ENCODE measurements at places on chromosomes 12 and 14. TPM values are rescaled to one million over a fixed set of nuclear protein-coding genes. Genes with fewer than 3 reads are reported as not detected.

- DNase-seq = no peak
Measured at GRCh38 chr12:55703901-55704761, 3.6 kb downstream of the ITGA7 start.

DNA sequence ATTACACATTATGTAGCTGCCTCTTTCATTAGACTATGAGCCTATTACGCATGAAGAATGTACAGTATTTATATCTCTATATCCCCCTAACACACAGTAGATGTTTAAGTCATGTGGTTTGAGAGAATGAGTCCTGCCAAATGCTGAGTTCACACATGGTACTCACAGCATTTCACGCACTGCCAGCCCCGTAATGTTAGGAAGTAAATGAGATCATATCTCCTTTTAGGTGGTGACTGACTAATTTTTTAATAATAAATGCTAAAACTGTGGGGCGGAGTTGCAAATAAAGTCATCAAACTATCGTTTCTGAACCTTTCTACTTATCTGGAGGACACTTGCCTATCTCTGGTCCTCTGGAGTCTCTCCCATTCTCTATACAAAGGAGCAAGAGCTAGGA is 343.8 kb downstream of the ADAMTS20 start:
- DNase-seq = no peak

- no peak for DNase-seq
Measured at GRCh38 chr12:120237360-120238171, 28.0 kb downstream of the PXN start.

GRCh38 chr14:100567877-100568163 is 19.4 kb downstream of the BEGAIN start:
- no peak for DNase-seq

DNA sequence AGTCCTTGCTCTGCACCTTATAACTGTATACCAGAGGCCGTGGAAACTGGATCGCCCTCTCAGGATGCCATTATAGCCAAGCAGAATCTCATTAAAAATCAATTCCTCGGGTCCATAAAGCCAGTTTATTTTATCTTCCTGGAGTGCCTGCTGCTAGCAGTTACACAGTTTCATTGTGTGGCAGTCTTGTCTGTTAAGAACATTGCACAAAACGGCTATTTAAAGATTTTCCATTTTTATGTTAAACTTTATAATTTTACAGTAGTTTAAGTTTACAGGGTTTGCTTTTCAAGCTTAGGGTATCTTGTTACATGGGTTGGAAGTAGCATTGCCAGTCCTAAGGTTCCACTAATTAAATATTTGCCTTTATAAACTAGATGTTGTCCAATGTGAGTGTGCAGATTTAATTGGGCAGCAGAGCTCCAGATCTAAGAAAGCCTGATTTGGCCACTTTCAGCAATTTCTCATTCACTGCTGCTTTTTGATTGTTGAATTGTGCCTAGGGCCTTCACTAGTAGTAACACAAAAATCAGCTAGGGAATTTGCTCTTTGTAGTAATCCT is 17.0 kb downstream of the TMEM30B start:
- no peak for DNase-seq

DNA sequence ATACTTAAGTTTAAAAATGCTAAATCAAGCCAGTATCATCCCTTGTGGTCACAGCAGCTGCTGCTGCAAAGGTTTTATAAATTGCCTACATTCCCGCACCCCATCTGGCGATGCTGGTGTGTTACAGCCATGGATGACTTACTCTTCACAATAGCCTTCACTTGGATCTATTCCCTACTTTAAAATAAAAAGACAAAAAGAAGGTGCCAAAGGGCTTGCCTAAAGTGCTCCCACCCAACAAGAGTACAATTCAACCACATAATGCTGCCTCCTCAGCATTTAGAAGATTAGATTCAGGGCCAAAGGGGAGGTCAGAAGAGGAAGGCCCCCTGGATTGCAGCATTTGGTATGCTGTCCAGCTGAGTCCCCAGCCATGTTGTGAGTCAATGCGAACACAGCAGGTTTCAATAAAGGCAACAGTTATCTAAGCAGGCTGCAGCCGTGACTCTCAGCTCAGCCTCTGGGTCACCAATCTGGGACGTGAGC is 176.1 kb downstream of the DAD1 start:
- DNase-seq = no peak

DNA sequence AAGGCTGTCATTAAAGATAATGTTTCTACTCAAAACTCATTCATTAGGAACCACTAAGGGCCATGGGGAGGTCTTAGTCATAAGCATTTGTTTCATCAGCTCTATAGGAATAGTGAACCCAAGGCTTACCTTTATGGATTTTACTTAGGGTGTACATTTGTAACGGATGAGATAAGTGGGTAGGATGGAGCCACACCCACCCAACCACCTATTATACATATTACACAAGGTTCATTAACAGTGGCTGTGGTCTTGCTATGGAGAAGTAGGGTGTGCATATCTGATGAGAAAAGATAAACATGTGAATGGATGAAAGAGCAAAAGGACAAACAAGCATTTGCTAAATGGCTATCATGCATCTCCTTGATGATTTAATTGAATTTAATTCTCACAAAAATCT is 39.6 kb upstream of the ITPR2 start:
- no peak for DNase-seq

Gene ANKS1B
- polyA plus RNA-seq = 2.4 TPM
